ENCODE measurements at places on chromosomes 6 and 20.
A peak's percentile ranks its signal among the peaks of the same experiment; 100 is the strongest.

DNA sequence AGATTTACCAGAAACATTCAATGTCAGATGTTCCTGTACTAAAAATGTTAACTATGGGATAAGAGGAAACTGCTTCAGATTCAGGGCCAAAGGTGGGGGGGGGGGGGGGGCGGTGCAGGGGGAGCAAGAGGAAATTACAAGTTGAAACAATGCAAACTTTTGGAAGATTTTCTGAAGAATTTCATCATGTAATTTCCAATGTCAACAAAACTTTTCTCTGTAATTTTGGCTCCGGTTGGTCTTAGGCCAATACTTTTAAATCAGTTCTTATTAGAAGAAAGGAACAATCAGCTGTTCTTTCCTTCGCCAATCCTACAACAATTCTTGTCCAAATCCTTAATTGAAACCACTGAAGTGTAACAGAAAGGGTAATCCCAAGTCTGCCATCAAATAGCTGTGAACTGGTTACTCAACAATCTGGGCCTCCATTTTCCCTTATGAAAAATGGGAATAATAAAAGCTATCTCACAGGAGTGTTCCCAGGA is 13.1 kb downstream of the UQCC1 start:
- no peak for DNase-seq

GRCh38 chr6:96499781-96500180 is 21.8 kb upstream of the UFL1 start:
- no peak for DNase-seq

- DNase-seq, result no peak
Measured at GRCh38 chr6:90739339-90739738, 152.5 kb upstream of the MAP3K7 start.

GRCh38 chr6:169162752-169163407 is 90.8 kb downstream of the THBS2 start:
- DNase-seq, result peak; percentile 62

GRCh38 chr6:3596766-3597165 is 139.9 kb upstream of the SLC22A23 start:
- no peak for DNase-seq
